ENCODE measurements at places on chromosomes 6 and 20.

GRCh38 chr20:41165001-41165882, 27.9 kb downstream of the PLCG1 start:
- peaks cover 10% of the 10 kb centered on the region for H3K4me1 ChIP-seq
- no peaks in the 10 kb centered on the region for H3K27me3 ChIP-seq
- no peak overlapping the region for H3K4me3 ChIP-seq

DNA sequence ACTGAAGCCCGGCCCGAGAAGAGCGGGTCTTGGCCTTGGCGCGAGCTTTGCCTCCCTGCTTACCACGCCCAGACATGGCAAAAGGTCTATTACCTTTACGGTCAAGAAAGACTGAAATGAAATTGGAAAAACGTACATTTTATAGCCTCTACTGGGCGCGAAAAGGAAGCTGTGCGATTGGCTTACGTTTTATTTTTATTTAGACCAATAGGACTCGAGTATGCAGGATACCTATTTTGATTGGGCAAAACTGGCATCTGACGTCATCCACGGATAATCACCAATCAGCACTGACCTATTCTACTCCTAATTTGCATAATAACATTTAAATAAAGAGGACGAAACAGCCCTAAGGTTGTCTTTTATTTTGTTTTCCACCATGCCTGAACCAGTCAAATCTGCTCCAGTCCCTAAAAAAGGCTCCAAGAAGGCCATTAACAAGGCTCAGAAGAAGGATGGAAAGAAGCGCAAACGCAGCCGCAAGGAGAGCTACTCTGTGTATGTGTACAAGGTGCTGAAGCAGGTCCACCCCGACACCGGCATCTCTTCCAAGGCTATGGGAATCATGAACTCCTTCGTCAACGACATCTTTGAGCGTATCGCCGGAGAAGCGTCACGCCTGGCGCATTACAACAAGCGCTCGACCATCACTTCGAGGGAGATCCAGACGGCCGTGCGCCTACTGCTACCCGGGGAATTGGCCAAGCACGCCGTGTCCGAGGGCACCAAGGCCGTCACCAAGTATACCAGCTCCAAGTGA, 97.4 kb downstream of the OR2B2 start:
- peak; percentile 93 for DNase-seq
- no peaks in the 10 kb centered on the region for H3K27me3 ChIP-seq
- H3K27ac ChIP-seq = peak overlapping the region; percentile 68
- H3K4me3 ChIP-seq = peak overlapping the region; percentile 70
- H3K36me3 ChIP-seq = peaks cover 12% of the 10 kb centered on the region

GRCh38 chr6:38158762-38159350, 339.3 kb downstream of the ZFAND3 start:
- H3K4me3 ChIP-seq = no peak overlapping the region
- no peak overlapping the region for H3K27ac ChIP-seq

GRCh38 chr20:49557449-49557848, 10.5 kb downstream of the PTGIS start:
- no peak overlapping the region for H3K4me3 ChIP-seq
- no peak for DNase-seq
- peaks cover 14% of the 10 kb centered on the region for H3K4me1 ChIP-seq
- H3K36me3 ChIP-seq = no peaks in the 10 kb centered on the region
- no peak overlapping the region for H3K27ac ChIP-seq
- peaks cover 34% of the 10 kb centered on the region for H3K27me3 ChIP-seq

Data from MCF 10A (cell line).